ENCODE measurements at places on chromosomes 1 and 21. TPM values are rescaled to one million over a fixed set of nuclear protein-coding genes. Genes with fewer than 3 reads are reported as not detected.

DNA sequence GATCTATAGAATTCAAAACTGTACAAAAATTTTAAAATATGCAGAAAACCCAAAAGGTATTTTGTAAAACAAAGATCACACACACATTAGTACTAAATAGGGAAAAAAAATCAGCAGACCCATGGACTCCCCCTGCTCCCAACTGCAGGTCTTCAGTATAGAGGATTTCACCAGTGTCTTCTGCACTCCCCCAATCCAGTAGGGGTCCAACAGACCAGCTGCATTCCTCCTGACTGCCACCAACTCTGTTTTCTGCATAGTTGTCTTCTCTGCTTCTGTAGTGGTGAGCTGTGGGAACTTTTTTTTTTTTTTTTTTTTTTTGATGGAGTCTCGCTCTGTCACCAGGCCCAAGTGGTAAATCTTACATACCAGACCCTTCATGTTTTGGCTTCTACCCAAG is 21.9 kb downstream of the CLCA2 start:
- no peaks in the 10 kb centered on the region for H3K27me3 ChIP-seq
- H3K4me1 ChIP-seq: no peaks in the 10 kb centered on the region

GRCh38 chr1:61579802-61580201 is 145.1 kb downstream of the TM2D1 start:
- no peaks in the 10 kb centered on the region for H3K27me3 ChIP-seq
- no peaks in the 10 kb centered on the region for H3K36me3 ChIP-seq
- no peak for DNase-seq
- H3K4me1 ChIP-seq: no peaks in the 10 kb centered on the region
- H3K27ac ChIP-seq: no peak overlapping the region

DNA sequence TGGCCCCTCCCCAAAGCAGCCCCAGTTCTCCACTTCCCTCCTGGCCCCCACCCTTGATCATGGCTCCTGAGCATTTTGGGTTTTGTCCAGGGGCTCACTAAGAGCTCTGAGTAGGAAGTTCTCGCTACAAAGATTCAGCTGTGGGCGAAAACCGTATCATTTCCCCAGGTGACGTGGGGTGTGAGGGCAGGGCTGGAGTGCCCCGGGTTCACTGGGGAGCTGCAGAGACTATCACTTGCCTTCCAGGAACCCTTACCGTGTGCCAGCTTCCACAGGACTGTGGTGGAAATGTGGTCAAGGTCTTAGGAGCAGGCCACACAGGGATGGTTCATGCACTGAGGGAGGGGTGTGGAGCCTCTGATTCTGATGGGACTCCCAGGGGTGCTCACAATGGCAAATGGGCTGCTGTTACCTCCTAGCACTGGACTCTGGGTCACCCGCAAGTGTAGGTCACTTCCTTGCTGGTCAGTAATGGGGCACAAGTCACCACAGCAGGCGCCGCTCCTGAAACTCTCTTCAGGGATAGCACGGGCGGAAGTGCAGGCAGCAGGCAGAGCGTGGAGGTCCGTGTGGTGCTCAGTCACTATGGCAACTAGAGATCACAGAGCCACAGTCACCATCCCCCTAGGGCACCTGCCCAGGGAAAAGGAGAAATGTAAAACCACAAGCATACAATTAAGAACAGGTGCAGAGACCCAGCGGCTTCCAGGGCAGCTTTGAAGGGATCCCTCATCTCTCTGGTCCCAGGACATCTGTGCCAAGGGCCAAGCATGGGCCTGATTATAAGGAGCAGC is 35.4 kb downstream of the RSPH1 start:
- H3K27ac ChIP-seq: no peak overlapping the region
- peak; percentile 35 for DNase-seq
- no peaks in the 10 kb centered on the region for H3K36me3 ChIP-seq
- H3K4me3 ChIP-seq: no peak overlapping the region
- no peaks in the 10 kb centered on the region for H3K4me1 ChIP-seq

Gene LMX1A
- not detected for total RNA-seq

DNA sequence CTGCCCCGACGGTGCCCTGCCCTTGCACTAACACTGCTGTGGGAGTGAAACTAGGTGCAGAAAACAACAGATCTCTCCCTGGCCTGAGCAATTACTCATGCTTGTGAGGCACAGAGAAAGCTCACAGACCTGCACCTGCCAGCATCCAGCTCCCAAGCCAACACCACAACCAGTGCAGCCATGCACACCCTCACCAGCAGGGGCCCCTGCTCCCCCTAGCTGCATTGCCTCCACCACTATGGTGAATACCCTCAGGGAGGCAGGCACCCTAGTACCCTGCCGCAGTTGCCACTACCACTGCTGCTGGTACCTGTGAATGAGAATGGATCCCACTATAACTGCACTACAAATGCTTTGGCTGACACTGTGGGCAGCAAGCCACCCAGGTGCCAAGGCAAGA is 7.1 kb upstream of the DIRAS3 start:
- no peaks in the 10 kb centered on the region for H3K4me1 ChIP-seq
- no peak overlapping the region for H3K4me3 ChIP-seq
- H3K36me3 ChIP-seq: no peaks in the 10 kb centered on the region
- no peak overlapping the region for H3K27ac ChIP-seq
- DNase-seq: no peak

Data from breast epithelium (tissue), 4 donors.